Gastroesophageal sphincter (tissue), 4 donors: ENCODE measurements at places on chromosomes 2 and 18. TPM values are rescaled to one million over a fixed set of nuclear protein-coding genes. Genes with fewer than 3 reads are reported as not detected.

DNA sequence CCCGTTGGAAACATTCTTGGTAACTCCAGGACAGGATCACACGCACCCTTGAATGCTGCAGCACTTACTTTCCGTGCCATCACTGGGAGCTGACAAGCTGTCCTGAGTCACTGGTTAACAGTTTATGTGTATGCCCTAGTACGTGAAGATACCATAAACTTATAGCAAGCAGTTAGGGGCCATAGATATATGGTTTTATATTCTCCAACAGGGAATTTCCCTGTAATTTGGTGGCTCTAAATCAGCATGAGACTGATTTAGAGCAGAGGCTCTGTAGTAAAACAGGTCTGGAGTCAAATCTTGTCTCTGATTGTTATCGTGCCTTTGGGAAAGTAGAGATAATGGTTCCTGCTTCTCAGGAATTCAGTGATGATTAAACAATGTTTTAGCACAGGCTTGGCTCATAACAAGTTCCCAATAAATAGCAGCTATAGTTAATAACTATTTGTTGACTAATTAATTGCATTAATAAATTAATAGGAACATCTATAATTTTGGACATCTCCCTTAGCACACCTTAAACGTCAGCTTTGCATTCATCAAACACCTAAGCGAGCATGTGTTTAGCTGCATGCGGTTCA, 215.2 kb downstream of the VAPA start:
- ATAC-seq, result no peak

The ZNF532 gene
- total RNA-seq, result 114 TPM

- no peak for ATAC-seq
Observed at GRCh38 chr2:38093527-38094165, 17.7 kb upstream of the CYP1B1 start.

DNA sequence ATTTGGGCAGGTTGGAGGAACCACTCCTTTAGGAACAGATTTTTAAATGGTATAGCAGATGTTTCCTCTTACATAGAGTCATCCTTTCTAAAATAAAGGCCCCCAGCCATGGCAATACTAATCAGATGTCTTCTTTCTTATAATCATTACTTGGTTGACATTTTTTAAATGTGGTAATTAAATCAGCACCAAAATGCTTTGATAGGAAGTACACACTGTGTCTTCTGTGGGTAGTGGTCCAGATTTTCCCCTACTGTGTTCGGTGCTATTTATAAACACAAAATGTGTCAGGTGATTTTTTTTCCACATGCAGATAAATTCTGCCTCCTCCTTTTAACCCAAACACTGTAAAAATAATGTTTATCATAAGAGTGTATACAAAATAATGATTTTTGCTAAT, 200.9 kb upstream of the DTNA start:
- ATAC-seq, result no peak

The SLC16A14 gene
- 3.0 TPM for total RNA-seq

DNA sequence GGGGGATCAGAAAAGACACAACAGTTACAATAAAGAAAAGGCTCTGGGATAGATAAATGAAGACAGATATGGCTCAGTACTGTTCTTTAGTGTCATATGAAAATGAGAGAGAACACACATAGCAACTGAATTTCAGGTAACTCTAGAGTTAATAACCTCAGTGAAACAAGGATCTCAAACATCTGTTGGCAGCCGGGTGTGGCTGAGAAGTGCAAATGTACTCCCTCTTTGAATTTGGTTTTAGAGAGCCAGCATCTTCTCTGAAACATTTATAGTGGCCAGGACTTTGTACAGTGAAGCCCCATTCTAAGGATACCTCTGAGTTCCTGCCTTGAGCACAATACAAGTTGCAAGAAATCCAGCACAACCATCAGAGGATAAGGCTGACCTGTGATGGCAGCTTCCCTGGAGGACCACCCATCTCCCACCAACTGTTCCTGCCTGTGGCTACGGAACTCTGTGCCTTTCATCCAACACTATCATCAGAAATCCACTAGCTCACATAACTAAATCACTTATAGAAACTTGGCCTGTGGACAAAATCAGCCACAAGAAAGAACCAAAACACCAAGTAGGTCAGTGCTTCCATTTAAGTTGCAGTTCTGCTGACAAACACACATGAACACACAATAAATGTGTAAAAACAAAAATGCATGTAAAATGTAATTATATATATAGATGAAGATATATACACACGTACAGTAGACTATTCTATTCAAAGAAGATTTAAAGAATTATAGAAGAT, 37.3 kb upstream of the PEX13 start:
- ATAC-seq, result no peak

- ATAC-seq, result no peak
Observed at GRCh38 chr2:112714836-112715631, 5.8 kb upstream of the NT5DC4 start.

The CKAP2L gene
- total RNA-seq, result not detected

- ATAC-seq, result no peak
Observed at GRCh38 chr2:10414591-10414990, 33.5 kb downstream of the ODC1 start.

GRCh38 chr2:147577323-147577997, 267.4 kb upstream of the ACVR2A start:
- ATAC-seq, result peak; percentile 46

- no peak for ATAC-seq
Observed at GRCh38 chr2:218954541-218955300, 4.7 kb upstream of the CDK5R2 start.

The PSMA8 gene
- not detected for total RNA-seq

- no peak for ATAC-seq
Observed at GRCh38 chr18:3086871-3087270, 73.9 kb upstream of the LPIN2 start.

The DPP4 gene
- 1.6 TPM for total RNA-seq

- no peak for ATAC-seq
Observed at GRCh38 chr2:27092696-27093429, 6.3 kb downstream of the KHK start.

The MEMO1 gene
- 24.4 TPM for total RNA-seq

GRCh38 chr2:18435426-18436037, 124.9 kb downstream of the RDH14 start:
- ATAC-seq, result no peak

DNA sequence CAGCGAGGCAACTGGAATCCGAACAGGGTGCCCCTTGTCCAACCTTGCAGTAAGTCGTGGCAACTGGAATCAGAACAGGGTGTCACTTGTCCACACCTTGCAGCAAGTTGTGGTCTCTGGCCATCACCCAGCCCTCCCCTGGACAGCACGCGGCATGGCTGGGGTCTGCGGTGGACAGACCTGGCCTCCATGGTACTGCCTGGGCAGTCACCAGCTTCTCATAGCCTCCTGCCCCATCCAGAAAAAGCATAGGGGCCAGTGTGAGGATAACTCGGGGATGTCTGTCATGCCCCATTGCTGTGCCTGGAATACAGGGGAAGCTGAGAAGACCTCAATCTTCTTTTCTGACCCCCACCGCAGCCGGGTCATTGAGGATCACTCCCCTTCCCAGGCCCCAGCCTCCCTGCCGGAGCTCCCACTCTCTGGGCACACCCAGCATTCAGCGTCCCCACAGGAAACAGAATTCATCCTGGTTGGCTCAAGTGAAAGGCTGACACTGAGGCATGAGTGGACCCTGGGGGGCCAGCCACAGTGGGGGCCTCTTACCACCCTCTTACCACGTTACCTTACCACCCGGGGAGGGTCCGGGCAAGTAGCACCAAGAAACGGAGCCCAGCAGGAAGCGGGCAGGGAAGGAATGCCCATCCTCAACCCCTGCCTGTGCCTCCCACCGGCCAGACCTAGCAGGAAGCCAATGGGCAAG, 68.0 kb upstream of the RAB6C start:
- no peak for ATAC-seq

GRCh38 chr2:172288603-172289002, 138.8 kb upstream of the ITGA6 start:
- no peak for ATAC-seq

DNA sequence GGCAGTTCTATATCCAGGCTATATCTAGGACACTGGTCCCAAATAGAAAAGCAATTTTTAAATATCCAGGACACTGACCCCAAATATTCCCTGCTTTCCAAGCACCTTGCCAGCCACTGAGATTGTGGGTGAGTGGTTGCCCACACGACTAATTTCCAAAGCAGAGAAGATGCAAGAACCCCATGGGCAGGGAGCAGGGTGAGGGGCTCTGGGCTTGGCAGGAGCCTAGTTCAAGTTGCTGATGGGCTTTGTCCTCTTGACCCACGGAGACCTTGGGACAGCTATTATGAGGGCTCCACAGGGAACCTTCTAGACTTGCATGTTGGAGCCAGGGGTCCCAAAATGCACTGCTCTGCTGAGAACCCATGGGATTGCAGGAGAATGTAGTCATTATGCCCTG, 146.0 kb upstream of the SMAD2 start:
- no peak for ATAC-seq

The DHRS9 gene
- total RNA-seq, result 0.58 TPM

GRCh38 chr2:240297256-240298116, 138.0 kb upstream of the GPC1 start:
- ATAC-seq, result no peak

The SERPINB4 gene
- total RNA-seq, result 23.5 TPM

DNA sequence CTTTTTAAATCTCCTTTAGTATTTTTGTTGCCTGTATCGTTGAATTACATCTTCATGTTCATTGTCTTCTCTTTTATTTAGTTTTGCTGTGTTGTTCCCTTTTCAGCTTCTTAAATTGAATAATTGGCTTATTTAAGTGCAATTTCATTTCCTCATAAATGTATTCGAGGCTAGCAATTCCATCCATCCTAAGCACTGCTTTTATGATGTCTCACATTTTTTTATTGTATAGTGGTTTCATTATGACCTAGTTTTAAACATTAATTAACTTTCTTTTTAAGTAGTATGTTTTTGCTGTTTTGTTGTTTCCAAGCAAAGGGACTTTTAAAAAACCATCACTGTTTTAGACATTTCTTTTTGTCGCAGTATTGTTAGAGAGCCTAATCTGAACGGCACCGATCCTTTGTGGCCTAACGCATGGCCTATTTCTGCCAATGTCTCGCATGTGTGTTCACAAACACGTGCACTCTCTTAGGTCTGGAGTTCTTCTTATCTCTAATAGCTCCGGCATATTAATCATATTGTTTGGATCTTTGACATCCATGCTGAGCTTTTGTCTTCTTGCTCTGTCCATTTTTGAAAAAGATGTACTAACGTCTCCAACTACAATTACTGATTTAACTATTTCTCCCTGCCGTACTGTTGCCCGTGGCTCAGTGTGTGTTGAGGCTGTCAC, 59.6 kb upstream of the ZNF516 start:
- no peak for ATAC-seq

The UXS1 gene
- total RNA-seq, result 55.2 TPM

The SFTPB gene
- not detected for total RNA-seq

The TUBB8B gene
- not detected for total RNA-seq

DNA sequence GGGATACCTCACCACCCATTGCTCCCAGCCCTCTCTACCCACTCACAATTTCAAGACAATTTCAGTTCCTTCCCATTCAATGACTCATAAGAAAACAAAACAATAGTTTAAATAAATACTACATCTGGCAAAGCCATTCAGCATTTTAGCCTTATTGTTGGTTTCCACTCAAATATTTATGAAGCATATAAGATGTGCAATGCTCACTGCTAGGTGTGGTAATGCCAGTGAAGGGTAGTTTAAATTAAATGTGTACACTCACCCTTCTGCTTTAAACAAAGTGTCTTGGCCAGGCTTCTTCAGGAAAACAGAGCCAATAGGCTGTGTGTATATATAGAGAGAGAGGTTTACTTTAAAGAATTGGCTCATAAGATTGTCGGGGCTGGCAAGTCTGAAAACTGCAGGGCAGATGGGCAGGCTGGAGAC, 37.0 kb downstream of the INO80C start:
- no peak for ATAC-seq

DNA sequence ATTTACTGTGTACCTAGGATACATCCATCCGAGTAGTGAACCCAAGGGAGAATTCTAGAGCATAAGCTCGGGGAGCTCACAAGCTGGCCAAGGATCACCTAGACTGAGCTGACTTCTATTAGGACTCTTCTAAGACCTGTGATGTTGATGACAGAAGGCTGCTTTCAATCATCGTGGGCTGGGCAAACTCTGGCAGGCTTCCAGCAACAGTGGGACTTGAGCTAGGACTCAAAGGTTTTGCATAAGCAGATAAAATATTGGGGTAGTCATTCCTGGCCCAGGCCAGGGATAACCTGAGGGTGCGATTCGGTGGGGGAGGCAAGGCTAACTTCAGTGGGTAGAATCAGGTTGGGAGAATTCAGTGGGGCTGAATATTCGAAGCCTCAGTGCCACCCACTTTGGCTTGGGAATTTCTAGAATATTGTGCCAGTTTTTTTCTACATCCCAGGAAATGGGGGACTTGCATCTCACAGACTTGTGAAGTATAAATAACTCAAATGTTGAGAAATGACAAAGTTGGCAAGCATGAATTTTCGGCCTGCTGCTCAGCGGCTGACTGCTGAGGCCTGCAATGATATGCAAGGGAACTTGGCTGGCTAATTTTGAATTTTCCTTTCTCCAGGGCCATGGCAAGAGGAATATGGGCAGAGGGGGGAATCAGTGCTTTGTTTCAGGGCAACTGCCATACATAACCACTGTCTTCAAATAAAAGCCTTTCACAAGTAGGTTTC, 274.3 kb downstream of the PRKCE start:
- peak; percentile 54 for ATAC-seq

GRCh38 chr2:15298770-15299169, 262.4 kb downstream of the NBAS start:
- ATAC-seq, result peak; percentile 91

The APLF gene
- total RNA-seq, result 5.5 TPM

The CNTNAP5 gene
- total RNA-seq, result not detected

The MOGAT1 gene
- total RNA-seq, result not detected

The RSAD2 gene
- total RNA-seq, result 6.2 TPM

GRCh38 chr18:66150650-66151049, 399.8 kb downstream of the CDH7 start:
- no peak for ATAC-seq

GRCh38 chr2:219718066-219718465, 90.6 kb downstream of the SLC4A3 start:
- no peak for ATAC-seq
